ENCODE measurements at places on chromosomes 2 and 18. TPM values are rescaled to one million over a fixed set of nuclear protein-coding genes. Genes with fewer than 3 reads are reported as not detected.

- no peak for DNase-seq
These were observed 145.4 kb upstream of the SPOPL start for GRCh38 chr2:138356178-138356577.

DNA sequence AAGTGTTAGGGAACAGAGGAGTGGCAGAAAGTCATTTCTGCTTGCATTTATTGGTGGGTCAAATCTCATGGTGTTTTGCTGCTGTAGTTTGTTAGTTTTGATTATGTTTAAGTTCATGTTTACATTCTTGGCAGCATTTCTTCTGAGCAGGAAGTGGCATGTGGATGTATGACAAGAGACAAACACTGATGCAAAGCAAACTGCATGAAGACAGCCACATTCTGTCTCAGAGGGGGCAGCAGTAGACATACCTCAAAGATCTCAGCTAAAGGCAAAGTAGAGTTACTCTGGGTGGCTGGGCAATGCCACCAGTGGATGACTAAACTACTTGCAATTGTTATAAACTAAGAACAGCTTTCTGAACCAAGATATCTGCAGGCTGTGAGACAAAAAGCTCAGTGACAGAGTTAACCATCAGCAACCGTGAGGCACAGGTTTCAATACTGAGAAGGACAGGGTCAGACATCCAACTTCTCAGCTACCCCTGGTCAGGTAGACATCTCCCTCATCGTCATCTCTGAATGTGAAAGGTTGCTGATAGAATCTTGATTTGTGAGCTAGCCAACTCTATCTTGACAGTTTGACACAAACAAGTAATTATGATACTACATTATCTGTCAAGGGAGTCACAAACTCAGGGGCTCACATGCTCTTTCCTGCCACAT is 16.4 kb downstream of the GALNT3 start:
- DNase-seq = no peak

DNA sequence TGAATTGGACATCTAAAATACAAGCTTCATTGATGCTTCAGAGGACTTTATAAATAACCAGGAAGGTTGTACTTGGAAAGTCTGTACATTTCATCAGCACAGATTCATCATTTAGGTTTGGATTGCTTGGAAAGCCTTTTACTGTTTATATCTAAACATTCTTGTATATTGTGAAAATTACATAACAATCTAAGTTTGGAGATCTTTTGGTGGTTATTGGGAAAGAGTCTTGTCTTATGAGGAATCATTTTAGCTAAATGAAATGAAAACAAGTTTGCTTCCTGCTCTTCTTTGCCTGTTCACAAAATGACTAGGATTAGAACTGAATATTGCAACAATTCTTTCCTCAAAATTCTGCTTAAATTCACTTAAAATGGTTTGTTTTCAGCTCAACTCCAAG is 79.3 kb downstream of the ABI2 start:
- no peak for DNase-seq

The ACTG2 gene
- total RNA-seq = not detected

Data from pulmonary artery endothelial cell (primary cell).